ENCODE measurements at places on chromosomes 6 and 20.

DNA sequence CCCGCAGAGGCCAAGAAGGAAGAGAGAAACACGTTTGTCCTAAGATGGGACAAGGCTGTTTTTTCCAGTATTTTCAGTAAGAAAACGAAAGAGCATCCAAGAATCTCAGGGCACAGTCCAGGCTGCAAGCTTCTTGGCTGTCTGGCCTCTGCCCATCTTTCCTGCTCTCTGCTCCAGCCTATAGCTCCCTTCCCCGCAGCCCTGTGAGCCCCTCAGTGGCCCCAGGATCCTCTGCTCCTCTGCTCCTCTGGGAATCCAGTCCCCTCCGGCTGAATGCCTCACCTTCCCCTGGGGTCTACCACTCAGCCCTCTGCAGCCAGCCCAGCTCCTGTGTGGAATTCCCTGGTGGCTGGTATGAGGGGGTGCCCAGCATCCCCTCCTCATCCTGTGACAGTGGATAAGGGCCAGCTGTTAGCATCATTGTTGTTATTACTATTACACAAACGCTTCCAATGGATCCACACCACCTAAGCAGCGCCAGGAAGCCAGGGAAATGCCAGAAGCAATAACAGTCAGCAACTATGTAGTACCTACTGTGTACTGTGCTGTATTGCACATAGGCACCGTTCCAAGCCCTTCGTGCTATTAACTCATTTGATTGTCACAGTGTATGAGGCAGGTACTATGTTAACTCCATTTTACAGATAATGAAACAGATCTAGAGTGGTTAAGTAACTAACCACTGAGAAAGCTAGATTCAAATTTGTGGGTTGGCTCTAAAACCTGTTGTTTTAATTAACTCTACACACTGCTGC, 60.3 kb upstream of the PTPN1 start:
- no peak for DNase-seq

GRCh38 chr6:125647391-125647790, 102.0 kb upstream of the HEY2 start:
- no peak for DNase-seq

DNA sequence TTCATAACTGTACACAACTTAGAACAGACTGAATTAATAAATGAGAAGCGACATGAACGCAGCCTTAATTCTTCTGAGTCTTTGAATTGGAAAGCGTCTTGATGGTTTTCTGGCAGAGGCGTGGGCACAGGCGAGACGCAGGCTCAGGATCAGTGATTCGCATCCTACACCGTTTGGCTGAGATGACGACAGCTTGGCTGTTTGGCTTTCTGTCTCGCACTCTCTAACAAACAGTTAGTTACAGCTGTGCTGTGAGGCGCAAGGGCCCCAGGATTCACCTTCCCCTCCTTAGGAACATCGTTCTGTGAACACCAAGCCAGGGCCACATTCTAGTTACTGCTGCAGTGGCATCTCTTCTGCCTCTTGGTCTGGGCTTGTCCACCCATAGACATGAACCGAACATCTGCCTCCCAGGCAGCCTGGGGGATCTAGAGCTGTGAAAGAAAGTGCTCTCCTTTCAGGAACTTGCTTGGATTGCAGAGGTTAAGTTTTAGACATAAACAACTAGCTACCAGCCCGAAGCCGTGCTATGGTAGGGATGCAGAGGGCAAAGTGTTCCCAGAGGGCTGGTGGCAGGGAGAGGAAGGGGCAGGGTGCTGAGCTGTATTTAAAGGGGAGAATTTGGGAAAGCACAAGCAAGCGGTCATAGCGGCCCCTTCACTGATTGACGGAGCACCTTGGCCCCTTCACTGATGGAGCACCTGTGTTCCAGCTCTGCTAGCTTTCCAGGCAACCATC, 49.6 kb downstream of the TCP11 start:
- DNase-seq = no peak

DNA sequence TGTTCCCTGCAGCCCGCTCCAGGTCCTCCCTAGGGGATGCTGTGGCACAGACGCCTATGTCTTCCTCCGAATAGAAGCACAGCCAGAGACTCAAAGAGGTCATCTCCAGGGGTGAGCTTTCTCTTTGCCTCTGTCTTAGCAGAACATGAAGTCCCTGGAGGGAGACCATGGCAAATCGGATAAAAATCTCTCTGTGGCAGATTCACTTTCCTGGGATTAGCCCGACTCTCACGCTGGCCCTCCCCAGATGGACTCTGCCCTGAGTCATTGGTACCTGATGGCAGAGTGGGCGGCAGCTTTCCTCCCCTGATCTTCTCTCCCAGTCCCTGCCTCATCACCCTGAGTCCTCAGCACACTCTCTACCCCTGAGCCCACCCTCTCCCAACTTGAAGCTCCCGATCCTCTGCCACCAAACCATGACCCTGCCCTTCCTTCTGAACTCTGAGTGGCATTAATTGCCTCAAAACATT, 58.0 kb upstream of the CCDC167 start:
- DNase-seq = no peak

DNA sequence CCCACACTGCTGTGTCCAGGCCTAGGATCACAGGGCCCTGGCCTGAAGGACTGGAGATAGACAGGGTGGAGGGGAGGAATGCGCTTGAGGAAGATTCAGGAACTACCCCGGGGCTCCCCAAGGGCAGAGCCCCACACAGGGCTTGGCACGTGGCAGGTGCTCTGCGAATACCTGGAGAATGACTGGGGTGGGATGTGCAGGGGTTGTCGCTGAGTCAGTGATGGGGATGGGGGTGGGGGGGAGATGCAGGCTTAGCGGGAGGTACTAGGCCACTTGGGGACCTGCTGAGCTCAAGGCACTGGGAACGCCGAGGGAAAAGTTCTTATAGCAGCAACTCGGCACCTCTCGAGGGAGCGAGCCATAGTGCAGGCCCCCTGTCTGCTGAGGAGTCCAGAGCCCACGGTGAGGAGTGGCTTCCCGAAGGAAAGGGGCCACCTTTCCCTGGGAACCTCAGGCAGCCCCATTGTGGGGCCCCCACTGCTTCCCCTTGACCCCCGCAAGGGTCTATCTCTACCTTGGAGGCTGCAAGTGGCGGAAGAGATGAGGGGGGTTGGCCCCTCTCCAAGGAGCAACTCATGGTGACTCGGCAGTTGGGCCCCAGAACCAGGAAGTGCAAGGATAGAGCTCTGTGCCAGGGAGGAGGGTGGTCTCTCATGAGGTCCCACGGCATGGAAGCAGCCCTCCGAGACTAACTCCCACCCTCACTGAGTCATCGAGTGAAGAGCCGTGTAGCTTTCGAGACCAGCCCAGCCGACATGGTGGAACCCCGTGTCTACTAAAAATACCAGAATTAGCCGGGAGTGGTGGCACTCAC, 33.1 kb downstream of the SRC start:
- DNase-seq = no peak

DNA sequence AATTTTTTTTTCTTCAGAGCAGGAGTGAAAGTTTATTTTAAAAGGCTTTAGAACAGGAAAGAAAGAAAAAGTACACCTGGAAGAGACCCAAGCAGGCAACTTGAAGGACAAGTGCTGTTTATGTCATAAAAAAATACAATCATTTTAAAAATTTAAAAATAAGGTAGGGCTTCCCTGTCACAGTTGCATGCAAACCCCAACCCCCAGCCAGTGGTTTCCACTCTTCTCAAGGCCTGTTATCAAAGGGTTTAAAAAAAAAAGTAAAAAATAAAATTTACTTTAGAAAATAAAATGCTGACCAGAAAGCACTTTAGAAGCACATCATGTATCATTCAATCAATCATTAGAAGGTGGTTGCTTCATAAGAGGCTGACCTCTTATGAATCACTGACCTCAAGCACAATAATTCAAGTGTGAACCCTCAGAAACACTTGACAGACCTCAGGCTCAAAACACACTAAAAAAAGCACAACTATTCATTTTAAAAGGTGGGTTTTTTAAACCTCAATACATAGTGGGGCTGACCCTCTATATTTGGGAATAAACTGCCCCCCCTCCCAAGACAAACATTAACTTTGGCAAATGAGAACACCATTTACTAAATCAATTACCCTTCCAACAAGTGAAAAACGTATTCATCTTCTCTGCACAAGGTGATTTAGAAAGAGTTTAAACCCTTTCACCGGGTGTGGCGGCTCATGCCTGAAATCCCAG, 15.6 kb downstream of the ILRUN start:
- no peak for DNase-seq

DNA sequence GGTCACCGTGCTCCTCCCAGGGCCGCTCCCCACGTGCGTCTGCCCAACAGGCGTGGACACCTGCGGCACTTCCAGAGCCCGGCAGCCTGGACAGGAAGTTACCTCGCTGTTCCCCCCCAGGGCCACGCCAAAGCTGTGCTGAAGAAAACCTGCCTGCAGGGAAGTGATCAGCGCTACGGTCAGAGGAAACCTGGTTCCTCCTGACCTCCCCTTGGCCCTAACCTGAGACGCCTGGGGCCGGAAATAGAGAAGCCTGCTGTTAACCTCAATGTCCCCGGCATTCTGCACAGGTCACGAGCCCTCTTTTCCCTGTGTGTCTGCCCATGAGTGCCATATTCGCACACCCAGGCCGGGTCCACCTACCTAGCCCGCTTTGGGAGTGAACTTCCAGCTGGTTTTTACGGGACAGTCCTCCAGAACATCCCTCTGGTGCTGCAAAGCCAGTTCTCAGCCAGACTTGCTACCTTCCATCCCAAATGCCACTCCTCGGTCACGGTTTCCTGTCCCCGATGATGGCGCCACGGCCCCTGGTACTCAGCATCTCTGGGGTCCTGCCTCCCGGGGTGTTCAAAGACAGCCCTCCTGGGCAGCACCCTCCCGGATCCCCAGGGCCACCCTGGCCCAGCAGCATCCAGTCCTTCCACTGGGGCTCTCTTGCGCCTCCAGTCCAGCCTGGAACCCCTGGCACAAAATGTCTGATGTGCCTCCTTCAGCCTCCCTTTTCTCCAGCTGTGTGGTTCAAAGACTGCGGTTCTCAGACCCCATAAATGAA, 12.0 kb upstream of the IRF4 start:
- no peak for DNase-seq

- no peak for DNase-seq
Observed at GRCh38 chr20:9474835-9475415, 39.5 kb upstream of the LAMP5 start.

- no peak for DNase-seq
Observed at GRCh38 chr20:13229538-13229937, 8.5 kb downstream of the ISM1 start.

- no peak for DNase-seq
Observed at GRCh38 chr6:3529721-3530120, 72.9 kb upstream of the SLC22A23 start.

- DNase-seq = no peak
Observed at GRCh38 chr6:27806981-27807440, 105.2 kb downstream of the OR2B2 start.

GRCh38 chr6:44921798-44922197, 406.3 kb upstream of the RUNX2 start:
- no peak for DNase-seq

GRCh38 chr6:157304899-157305663, 18.2 kb downstream of the TMEM242 start:
- no peak for DNase-seq

- DNase-seq = no peak
Observed at GRCh38 chr6:92588148-92588547, 831.2 kb downstream of the EPHA7 start.

DNA sequence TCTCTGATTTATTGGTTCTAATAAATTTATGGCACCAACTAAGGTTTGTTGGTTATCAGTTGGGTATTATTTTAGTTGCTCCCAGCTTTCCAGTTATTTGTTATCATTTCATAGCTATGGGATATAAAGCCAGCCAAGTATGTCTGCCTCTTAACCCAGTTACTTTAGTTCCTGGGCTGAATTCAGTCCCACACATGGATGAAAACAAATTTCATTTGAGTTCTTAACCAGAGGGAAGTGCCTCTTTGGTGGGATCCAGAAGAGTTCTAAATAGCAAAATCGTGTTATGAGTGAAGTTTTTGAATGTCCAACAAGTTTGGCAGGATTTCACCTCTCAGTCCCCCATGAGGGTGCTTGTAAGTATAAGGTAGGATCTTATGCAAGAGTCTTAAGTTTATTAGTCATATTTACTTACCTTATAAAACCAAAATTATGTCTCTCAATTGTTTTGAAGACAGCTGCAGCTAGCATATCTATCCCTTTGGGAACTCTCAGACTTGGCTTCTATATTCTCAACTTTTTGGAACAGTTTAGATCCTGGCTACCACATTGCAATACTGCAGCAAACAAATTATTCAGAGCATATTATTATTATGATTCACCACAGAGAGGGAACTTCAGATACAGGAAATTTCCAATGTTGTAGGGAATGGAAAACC, 683.6 kb downstream of the BCKDHB start:
- no peak for DNase-seq

GRCh38 chr6:36944650-36945049, 9.9 kb upstream of the PI16 start:
- DNase-seq = no peak

DNA sequence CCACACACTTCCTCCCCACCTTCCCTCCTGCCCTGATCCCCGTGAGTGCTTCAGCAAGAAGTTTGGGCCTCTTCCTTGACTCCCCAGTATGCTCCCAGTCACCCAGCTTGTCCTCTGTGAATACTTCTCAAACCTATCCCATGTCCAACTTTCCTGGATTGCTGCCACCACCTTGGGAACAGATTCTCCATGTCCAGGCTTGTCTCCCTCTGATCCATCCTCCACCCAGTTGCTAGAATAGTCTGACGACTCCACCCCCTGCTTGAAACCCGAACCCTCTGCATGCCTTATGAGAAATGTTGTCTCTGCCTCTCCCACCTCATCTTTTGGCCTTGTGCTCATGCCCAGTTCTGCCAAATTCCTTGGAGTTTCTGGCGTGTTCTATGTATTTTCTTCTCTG, 108.0 kb downstream of the PPP1R14C start:
- DNase-seq = no peak

DNA sequence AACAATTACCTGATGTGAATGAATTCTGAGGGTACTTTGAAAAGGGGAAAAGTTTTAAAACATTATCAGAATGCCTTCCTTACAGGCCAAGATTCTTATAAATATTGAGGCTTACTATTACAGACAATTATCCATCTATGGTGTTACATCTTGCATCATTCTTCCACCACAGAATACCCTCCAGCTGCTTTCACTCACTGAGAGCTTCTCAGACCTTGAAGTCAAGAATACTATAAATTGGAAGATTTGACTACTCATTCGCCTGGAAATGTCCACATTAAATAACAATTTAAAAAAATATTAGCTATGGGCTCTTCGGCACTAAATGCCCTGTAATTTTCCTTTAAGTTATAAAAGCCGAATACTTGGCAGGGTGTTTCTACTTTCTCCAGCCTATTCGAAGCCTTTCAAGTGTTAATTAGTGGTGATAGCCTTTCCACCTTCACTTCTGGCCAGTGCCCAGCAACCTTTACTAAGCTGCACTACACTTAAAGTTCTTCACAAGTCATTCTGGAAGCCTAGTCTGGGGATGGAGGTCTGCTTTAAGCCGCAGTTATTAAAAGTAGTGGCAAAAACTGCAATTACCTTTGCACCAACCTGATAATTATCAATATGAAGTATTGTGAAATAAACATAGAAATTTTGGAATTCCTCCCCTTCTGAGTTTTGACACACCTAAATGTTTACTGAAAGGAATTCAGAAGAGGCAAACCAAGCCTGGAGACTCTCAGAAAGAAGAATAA, 100.9 kb downstream of the BMP5 start:
- DNase-seq = no peak

- no peak for DNase-seq
Observed at GRCh38 chr6:132752255-132752654, 5.4 kb downstream of the VNN2 start.

GRCh38 chr6:132140189-132140588, 189.0 kb upstream of the CCN2 start:
- DNase-seq = no peak

GRCh38 chr6:97113170-97113569, 169.8 kb downstream of the MMS22L start:
- DNase-seq = no peak

GRCh38 chr6:140915103-140915502, 1217.6 kb upstream of the GJE1 start:
- DNase-seq = no peak

GRCh38 chr6:169141671-169142537, 111.7 kb downstream of the THBS2 start:
- no peak for DNase-seq
